ENCODE measurements at places on chromosomes 6 and 20.

DNA sequence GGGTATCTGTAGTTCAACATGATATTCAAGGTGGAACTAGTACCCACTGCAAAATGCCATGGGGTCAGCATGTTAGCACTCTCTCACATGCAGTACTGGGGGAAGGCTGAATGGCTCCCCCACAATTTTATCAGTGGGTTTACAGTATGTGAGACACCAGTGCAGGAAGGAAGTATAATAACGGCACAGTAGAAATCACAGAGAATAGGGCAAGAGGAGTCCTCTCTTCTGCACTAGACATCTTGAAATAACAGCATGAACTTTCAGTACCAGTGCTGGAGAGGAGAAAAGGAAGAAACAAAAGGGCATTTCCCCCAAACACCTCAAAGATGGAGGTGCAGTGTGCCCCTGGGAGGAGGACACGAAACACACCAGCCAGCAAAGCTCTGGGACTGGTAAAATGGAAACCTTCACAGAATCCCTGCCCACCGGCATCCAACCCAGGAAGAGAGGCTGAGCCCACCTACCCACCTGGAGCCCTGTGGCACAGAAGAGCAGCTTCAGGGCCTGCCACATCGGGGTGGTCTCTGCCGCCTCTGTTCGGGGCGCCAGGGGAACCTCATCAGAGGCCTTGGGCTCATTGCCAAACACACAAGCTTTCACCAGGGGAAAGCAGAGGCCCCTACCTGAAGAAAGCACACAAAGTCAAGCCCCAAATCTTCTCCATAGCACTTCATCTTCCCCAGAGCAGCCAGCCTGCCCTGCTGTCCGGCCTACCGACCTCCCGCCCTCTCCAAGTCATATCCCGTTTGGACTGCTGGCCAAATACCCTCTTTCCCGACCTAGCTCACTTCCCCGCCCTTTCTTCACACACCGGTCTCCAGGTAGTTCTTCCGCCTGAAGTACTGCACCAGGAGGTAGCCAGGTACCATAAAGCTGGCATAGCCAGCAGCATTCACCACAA, 1.2 kb downstream of the SLC35B2 start:
- DNase-seq = no peak

DNA sequence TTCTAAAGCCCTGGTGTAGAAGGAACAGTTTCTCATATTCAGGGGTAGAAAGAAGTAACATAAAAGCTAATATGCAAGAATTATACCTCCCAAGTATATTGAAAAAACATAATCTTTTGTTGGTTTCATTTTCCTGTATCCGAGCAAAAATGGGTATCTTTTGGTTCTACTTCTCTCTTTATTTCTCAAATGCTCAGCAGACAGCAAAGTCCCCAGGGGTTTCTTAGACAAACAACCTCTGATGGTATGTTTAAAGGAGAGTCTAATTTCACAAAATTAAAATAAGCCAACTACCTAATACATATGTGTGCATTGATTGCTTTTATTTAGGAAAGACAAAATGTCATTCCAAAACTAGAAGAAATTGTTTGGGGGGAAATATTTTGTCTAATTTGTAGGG, 131.0 kb downstream of the TSHZ2 start:
- DNase-seq = no peak

DNA sequence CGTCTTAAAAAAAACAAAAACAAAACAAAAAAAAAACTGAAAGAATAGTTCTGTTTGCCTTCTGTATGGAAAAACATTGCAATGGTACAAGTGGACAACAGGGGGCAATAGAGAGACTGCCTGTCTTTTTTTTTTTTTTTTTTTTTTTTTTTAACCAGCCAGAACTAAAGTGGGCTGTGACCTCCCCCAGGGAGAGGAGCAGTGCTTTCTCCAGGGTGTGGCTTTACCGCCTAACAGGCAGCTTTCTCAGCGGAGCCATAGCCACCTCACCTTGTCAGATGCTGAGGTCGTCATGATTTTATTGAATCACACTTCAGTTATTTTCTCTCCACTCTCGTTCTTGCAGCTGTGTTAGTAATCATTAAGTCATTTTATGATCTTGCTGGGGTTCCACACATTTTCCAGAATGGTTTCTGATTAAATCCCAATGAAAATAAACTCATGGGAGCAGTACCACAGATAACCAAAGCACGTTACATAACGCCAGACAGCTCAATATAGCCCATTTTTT, 78.4 kb downstream of the GMPR start:
- DNase-seq = peak; percentile 72

- no peak for DNase-seq
Measured at GRCh38 chr6:146277142-146277541, 248.3 kb downstream of the GRM1 start.

- no peak for DNase-seq
Measured at GRCh38 chr6:139518556-139519091, 144.2 kb upstream of the CITED2 start.

DNA sequence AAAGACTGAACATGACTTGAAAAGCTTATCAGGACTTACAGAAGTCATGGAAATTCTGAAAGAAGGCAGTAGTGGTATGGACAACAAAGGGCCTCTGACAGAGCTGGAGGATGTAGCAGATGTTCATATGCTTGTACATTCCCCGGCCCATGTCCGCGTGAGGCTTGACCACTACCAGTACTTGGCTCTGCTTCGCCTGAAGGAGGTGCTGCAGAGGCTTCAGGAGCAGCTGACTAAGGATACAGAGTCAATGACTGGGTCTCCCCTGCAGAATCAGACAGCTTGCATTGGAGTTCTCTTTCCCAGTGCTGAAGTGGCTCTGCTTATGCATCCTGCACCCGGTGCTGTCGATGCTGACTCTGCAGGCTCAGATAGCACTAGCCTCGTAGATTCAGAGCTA, 29.2 kb downstream of the TAF11 start:
- DNase-seq = no peak

- DNase-seq = no peak
Measured at GRCh38 chr6:159092631-159093030, 47.8 kb upstream of the TAGAP start.

- peak; percentile 50 for DNase-seq
Measured at GRCh38 chr6:160534050-160534696, 129.9 kb downstream of the LPA start.

DNA sequence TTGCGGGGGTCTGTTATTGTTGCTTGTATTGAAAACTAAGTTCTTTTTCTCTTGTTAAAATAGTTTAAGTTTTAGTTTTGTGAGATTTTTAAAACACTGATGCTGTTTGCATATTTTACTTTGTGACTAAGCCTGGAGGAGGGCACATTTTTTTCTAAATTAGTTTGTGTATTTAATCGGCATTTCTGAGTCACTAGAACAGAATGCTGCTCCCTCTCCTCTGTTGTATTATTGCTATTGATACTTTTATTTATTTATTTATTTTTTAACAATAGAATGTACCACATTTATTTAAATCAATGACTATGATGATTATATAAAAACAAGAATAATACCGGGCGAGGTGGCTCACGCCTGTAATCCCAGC, 5.1 kb upstream of the FAM50B start:
- peak; percentile 82 for DNase-seq

DNA sequence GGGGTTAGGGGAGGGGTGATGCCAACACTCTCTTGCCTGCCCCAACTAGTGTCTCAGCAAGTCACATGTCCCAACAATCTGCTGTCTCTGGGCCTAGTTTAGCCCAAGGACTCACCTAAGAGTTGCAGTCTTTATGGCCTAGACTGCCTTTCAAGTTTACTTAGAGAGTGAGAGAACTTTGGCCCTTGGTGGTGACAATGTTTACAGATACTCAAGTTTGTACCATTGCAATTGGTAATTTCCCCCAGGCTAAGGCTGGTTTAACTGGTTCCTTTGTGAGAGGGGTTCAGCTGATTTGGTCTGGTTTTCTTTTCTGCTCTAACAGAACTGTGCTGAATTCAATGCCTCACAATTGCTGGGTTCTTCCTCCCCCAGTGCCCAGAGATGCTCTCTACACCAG, 1279.9 kb upstream of the EYS start:
- no peak for DNase-seq

DNA sequence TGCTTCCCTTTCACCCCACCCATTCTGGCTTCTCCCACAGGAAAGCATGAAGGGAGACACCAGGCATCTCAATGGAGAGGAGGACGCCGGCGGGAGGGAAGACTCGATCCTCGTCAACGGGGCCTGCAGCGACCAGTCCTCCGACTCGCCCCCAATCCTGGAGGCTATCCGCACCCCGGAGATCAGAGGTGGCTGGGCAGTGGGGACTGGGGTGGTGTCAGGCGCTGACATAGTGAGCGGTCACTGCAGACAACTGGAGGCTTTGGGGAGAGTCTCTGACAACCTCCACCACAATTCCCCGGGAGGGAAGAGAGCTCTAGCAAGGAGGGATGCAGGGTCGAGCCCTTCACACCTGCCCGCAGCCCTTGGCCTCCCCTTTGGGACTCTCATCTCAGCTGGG, 18.1 kb downstream of the DNMT3B start:
- no peak for DNase-seq

GRCh38 chr6:170243791-170244291, 47.0 kb downstream of the DLL1 start:
- no peak for DNase-seq

DNA sequence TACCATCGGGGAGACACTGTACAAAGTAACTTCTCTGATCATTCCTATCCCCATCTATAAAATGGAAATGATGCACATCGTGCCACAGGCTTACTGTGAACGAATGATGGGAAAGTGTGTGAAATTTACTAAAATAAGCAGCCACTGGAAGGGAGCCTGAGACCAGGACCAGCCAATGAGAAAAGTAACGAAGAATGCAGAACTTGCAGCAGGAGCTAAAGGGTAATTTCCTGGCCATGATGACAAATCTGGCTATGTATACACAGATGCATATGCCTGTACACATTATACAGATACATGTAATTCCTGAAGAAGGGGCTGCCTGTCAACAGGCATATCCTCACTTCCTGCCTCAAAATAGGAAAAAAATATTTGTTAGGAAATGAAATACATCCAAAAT, 47.4 kb downstream of the GMDS start:
- peak; percentile 22 for DNase-seq

- no peak for DNase-seq
Measured at GRCh38 chr6:5412663-5413062, 151.3 kb downstream of the FARS2 start.

GRCh38 chr6:143149771-143150170, 89.1 kb downstream of the AIG1 start:
- peak; percentile 75 for DNase-seq

- peak; percentile 68 for DNase-seq
Measured at GRCh38 chr6:11096109-11096508, 2.5 kb downstream of the SMIM13 start.

DNA sequence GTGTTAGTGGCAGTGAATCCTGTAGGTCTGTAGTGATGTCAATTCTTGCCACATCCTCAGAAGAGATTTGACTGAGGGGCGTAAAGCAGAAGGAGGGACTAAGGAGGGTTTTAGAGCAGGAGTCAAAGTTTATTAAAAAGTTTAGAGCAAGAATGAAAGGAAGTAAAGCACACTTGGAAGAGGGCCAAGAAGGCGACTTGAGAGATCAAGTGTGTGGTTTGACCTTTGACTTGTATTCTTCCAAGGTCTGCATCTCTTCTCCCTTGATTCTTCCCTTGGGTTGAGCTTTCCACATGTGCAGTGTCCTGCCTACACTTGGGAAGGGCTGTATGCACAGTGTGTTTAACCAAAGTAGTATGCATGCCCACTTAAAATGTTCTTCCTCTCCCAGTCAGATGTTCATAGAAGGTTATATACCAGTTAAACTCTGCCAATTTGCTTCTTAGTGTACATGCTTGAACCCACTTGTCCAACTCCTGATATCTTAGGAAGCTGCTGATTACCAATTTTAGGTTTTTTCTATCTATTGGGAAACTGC, 627.6 kb downstream of the MMUT start:
- no peak for DNase-seq

DNA sequence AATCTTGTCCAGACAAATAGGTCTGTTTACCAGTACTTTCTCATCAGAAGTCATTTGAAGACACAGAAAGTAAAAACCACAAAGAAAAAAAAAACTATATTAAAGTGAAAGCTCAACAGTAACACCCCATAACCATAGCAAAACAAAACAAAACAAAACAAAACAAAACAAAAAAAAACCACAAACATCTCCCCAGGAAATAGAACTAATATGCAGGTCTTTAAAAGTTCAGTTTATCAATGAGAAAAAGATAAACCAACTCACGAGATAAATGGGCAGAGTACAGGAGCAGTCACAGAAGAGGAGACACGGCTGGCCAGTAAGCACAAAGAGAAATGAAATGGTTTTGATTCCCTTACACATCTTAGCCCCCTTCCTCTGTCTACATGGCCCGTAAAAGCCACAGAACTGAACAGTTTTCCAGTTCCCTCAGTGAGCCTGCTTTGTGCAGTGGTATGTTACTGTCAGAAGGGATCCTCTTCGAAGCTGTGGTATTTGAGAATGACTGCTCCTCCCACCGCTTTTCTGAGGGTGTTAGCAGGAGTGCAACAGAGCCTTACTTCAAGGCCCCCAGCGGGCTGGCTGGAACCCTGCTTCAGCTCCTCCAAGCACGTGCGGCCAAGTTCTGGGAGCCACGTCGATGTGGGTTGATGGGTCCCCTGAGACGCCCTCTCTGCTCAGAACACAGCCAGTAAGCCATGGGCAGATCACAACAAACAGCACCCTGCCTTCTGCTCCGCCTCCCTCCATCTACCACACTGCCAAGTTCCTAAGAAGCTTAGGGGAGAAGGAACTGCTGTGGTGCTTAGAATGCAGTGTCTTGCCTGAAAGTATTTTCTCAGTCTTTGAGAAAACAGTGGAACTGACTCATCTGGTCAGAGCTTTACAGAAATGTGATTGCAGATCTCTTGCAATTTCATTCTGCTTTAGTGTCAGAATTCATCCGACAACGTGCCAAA, 14.0 kb downstream of the UST start:
- DNase-seq = peak; percentile 95

GRCh38 chr6:17417817-17418216, 24.4 kb downstream of the CAP2 start:
- peak; percentile 98 for DNase-seq

GRCh38 chr6:136563386-136564152, 13.3 kb upstream of the MAP7 start:
- DNase-seq = no peak

DNA sequence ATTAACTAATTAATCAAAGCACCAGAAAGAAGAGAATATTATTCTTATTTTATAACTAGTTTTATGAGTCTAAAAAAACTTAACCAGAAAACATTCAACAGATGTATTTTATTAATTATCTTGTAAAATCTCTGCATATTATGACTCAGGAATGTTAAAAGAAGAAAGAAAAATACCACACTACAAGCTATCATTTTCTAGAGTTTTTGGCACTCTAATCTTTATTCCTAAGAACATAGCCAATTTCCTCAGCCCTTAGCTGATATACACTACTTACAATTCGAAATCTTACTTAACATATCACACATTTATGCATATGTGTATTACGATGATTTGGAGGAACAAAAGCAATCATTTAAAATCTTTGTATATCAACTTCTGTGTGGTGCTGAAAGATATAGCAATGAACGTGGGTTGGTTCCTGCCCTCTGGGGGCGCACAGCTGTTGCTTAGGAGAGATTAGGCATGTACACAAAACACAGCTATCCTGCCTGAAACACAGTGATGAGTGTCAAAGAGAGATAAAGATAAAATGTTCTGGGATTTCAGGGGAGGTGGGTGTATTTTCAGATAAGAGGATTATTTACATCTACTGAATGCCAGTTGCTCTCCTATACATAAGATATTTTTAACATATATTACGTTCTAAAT, 404.5 kb downstream of the SYNE1 start:
- DNase-seq = peak; percentile 51

- DNase-seq = peak; percentile 91
Measured at GRCh38 chr6:2714111-2714895, 36.4 kb downstream of the MYLK4 start.
